ENCODE measurements at places on chromosomes 12 and 14.

- DNase-seq, result no peak
Measured at GRCh38 chr12:131776237-131776889, 51.8 kb upstream of the MMP17 start.

DNA sequence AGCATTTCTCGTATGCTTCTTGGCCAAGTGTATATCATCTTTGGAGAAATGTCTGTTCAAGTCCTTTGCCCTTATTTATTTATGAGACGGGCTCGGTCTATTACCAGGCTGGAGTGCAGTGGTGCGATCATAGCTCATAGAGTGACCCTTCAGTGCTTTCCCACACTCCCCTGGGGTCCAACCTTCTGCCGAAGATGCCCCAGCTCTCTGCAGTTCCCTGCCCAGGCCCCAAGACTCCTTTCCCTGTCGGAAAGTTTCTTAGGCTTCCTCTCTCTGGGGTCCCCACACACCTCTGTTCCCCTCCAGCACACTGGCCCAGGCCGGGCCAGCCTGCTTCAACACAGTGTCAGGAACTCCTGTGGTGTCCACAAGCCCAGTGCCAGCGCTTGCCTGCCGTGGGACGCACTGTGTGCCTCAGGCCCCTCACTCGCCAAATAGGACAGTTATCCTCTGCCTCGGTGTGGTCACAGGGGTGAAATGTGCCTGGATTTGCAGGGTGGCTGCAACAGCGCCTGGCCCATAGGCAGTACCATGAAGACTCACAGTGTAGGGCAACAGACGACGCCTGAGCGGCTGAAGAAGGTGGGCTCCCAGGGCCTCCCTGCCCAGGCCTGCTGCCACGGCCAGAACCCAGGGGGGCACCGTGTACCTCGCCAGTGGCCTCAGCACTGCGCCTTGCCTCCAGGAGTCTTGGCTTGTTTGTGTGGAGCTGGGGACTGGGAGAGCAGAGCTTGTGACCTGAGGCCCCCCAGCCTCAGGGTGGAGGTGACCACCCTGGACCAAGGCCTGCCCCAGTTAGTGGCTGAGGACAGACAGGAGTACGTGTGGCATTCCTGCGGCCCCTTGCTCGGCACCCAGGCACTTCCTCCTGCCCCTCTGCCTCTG lies 4.9 kb upstream of the ASPG start:
- DNase-seq, result no peak

GRCh38 chr14:69260190-69260860 lies 367 bp downstream of the GALNT16 start:
- DNase-seq, result no peak

- DNase-seq, result no peak
Measured at GRCh38 chr12:114396869-114397719, 8.8 kb downstream of the TBX5 start.

GRCh38 chr12:12734054-12734453 lies 16.9 kb downstream of the CDKN1B start:
- DNase-seq, result no peak
